Right atrium auricular region (tissue), 2 donors: ENCODE measurements at places on chromosomes 3 and 15. TPM values are rescaled to one million over a fixed set of nuclear protein-coding genes. Genes with fewer than 3 reads are reported as not detected.
A peak's percentile ranks its signal among the peaks of the same experiment; 100 is the strongest.

DNA sequence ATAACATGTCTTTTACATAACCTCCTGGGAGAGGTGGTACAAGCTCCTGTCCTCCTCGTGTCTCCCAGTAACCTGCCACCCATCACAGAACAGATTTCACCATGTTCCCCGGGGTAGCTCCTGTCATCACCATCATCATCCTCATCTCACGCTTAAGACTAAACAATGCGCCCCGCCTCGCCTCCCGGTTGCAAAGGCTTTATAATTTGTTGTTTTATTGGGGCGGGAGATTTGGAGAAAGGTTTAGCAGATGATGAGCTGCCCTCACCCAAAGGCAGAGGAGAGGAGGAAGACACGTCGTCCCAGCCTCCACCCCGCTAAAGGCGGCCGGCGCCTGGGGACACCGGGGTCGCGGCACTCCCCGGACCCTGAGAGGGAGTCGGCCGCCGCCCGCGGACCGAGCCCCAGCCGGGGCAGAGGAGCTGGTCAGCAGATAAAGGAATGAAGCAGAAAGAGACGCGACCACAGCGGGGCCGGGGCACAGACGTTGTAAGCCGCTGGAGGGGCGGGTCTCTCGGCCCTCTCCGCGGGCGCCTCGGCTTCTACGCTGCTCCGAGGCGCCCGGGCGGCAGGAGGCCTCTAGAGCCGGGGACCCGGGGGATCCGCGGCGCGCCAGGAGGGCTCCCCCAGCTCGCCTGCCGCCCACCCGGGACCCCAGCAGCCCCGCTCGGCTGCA is 589 bp downstream of the HERC1 start:
- H3K4me3 ChIP-seq: peak overlapping the region; percentile 71
- H3K4me1 ChIP-seq: no peaks in the 10 kb centered on the region
- no peaks in the 10 kb centered on the region for H3K27me3 ChIP-seq
- no peak for DNase-seq
- H3K27ac ChIP-seq: peak overlapping the region; percentile 93

DNA sequence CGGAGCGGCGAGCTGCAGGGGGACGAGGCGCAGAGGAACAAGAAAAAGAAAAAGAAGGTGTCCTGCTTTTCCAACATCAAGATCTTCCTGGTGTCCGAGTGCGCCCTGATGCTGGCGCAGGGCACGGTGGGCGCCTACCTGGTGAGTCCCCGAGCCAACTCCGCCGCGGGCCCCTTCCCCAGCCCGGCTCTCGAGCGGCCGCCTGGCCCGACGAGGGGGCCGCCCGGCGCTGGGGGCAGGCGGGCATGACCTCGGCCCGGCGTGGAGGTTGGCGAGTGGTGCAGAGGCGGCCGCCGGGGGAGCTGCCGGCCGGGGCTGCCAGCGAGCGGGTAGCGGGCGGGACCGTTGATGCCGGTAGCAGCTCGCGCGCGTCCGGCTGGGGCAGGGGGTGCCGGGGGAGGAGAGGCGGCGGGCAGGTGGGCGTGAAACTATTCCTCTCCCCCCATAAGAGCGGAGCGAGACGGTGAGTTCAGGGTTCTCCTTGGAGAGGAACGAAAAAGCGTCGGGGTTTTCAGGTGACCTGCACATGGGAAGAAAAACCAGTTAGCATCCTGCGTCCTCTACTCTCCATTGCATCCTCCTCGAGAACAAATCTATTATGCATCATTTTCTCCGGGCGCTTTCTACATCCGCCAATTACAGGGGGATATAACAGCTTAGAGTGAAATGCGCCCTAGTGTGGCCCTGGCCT is 585 bp downstream of the SLCO3A1 start:
- peak overlapping the region; percentile 98 for H3K27ac ChIP-seq
- no peaks in the 10 kb centered on the region for H3K4me1 ChIP-seq
- H3K27me3 ChIP-seq: no peaks in the 10 kb centered on the region

SCN5A gene
- total RNA-seq: 118 TPM

DNA sequence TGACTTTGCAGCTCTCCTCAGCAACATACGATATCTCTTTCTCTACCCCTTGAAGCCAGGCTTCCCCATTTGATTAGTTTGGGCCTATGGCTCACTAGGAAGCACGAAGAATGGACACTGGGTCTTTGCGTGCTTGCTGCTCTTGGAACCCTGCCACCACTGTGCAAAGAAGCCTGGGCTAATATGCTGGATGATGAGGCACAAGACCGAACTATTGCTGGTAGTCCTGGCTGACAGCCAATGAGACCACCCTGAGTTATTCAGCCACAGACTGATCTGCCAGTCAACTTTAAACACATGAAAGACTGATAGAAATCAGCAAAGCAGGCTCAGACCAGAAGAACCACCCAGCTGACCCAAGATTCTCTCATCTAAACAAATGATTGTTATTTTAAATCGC is 250.3 kb downstream of the CBLB start:
- H3K27me3 ChIP-seq: no peaks in the 10 kb centered on the region
- H3K36me3 ChIP-seq: no peaks in the 10 kb centered on the region
- H3K27ac ChIP-seq: no peak overlapping the region
- H3K4me3 ChIP-seq: no peak overlapping the region
- DNase-seq: no peak
- H3K4me1 ChIP-seq: no peaks in the 10 kb centered on the region
